Stimulated activated CD8-positive, alpha-beta memory T cell treated with anti-CD3 and anti-CD28 coated beads, Interleukin-4, amount 100 ng/mL, for 48 hours (primary cell): ENCODE measurements at places on chromosomes 12 and 14.
A peak's percentile ranks its signal among the peaks of the same experiment; 100 is the strongest.

DNA sequence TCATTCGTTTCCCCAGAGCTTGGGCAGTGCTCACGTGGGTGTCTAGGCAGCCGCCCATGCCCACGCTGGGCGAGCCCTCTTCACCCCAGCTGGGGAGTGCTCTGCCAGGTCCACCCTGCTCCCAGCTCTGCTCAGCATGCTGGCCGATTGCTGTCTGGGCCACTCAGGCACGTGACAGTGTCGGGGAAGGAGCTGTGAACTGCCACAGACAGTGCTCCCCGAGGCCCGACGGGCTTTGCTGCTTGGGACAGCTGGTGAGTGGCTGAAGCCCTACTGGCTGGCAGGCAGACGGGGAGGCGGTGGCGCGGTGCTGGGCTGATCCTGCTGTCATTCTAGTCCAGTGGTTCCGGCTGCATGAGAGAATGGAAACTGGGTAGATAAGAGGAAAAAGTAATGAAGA lies 15.8 kb downstream of the NOC4L start:
- no peak for DNase-seq

- no peak for DNase-seq
These were observed 655 bp downstream of the PLD4 start for GRCh38 chr14:104925214-104925854.

DNA sequence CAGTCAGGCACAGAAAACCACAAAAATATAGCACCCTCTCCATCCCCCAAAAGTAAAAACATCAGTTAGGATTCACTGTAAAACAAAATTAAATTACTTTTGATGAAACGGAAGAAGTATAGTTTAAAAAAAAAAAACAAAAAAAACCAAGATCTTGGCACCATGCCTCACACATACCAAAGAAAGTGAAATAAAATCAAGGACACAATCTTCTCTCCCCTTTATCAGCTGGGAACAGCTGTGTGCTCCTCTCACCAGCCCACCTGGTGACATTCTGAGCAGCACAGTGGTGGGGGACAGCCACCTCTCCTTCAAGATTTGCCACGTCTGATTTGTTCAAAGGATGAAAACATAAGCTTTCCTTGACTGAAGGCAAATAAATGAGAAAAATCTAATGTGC lies 55.5 kb downstream of the ESR2 start:
- no peak for DNase-seq

GRCh38 chr12:2198005-2198501 lies 145.3 kb downstream of the CACNA1C start:
- DNase-seq = no peak

- DNase-seq = peak; percentile 24
These were observed 82.0 kb downstream of the CATSPERB start for GRCh38 chr14:91649930-91650329.

DNA sequence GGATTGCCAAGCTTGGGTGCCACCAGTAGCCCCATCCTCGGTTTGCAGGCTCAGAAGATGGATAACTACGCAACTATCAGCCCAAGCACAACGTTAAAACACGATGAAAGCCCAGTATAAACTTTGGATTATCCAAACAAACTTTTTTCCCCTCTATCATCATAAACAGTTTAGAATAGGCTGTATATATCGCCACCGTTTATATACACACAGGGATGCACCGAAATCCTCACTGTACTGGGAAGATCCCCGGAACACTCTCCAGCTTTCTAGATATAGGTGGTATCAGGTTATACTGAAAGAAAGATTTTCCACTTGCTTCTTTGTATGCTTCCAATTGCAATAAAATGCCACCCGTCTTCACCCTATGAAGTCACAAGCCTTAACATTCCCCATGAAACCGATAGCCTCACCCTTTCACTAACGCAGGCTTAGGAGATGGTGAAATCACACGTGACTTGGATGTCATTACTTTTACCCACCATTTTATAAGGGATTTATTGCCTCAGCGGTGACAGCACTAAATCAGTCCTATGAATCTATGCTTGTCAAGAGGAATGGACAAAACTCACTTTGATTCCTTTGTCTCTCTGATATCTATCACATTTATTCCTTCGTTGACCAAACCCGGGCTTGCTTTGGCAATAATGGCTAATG lies 207.6 kb upstream of the FOXN3 start:
- DNase-seq = no peak

DNA sequence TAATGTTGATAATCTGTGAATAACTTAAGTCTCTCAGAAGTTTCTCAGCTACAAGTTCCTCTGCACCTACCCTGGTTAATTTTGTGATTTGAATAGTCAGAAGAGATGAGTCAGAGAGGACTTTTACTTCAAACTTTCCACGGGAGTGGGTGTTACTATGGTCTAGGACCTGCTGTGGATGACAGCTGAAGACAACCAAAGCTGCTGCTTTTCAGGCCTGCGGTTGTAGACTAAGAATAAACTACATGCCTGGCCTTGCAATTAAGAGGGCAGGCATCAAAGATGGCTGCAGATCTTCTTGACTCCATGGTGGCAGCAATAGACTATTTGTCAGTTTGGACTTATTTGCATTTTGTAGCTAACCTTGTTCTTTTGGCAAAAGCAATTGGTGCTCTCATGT lies 227.1 kb upstream of the KRR1 start:
- peak; percentile 50 for DNase-seq

GRCh38 chr14:105173901-105174894 lies 5.6 kb upstream of the JAG2 start:
- peak; percentile 52 for DNase-seq

- no peak for DNase-seq
These were observed 114.5 kb downstream of the RAD51B start for GRCh38 chr14:67934087-67934486.

DNA sequence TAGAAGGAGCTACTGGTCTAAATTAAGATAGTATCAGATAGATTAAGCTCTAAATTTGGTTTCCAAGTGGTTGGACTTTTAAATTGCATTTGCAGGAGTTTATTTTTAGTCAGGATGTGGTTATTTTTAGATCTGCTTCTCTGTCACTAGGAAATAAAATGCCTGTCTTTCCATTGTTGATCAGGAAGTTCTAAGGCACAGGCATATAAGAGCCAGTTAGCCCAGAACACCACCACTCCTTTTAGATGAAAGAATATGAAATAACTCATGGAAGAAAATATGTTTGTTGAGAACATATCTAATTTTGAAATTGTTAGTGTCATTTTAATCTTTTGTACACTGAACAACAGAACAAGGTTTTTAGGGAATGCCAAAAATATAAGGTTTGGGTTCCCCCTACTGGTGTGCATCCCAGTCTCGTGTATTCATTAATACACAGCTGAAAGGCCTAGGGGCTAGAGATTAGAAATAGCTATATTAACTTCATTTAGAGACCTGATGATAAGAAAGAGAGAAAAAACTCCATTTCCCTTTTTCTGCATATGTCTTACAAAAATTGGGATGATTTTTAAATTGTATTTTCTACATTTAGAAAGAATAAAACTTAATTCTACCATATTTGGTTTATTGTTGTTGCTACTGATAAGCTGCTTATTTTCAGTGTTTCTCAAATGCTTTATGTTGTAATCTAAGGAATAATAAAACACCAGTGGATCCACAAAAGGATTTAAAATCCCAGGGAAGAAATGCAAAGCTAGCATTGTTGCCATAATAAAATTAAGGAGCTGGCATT lies 67.2 kb downstream of the RIC8B start:
- DNase-seq = peak; percentile 29

DNA sequence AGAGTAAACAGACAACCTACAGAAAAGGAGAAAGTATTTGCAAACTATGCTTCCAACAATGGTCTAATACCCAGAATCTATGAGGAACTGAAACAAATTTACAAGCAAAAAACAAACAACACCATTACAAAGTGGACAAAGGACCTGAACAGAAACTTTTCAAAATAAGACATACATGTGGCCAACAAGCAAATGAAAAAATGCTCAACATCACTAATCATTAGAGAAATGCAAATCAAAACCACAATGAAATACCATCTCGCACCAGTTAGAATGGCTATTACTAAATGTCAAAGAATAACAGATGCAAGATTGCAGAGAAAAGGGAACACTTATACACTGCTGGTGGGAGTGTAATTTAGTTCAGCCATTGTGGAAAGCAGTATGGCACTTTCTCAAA lies 125.8 kb downstream of the C12orf42 start:
- DNase-seq = no peak

GRCh38 chr12:13851828-13852227 lies 129.6 kb downstream of the GRIN2B start:
- DNase-seq = no peak

GRCh38 chr12:16348435-16349130 lies 1.1 kb downstream of the MGST1 start:
- DNase-seq = no peak

GRCh38 chr12:50708631-50709030 lies 55.3 kb upstream of the ATF1 start:
- no peak for DNase-seq

DNA sequence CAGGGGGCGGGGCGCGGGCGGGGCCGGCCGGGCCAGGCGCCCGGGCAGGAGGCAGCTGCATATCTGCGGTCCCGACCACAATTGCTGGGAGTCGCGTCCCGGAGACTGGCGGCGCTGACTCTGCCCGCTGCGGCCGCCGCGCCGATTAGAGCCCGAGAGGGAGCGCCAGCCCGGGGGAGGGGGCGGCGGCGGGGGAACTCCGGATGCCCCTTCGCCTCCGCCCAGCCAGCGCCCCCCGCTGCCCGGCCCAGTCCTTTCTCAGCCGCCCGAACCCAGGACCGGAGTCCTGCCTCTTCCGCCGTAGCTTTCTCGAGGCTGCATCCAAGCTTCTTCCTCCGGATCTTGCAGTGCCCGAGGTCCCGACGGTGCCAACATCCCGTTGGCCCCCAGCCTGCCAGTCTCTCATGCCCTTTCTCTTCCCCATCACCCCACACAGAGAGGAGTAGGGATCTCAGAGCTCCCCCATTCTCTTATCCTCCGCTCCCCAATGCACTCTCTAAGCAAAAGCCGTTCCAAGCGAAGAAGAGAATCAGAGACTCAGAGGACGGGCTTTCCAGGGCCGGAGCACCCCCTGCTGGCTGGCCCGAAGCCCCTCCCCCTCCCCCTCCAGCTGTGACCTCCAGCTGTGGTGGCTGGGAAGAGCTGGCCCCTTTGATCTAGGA lies 8.8 kb upstream of the SP7 start:
- peak; percentile 84 for DNase-seq

- DNase-seq = no peak
These were observed 41.3 kb upstream of the SYCP3 start for GRCh38 chr12:101780599-101780998.

GRCh38 chr12:88310069-88310468 lies 168.0 kb downstream of the TMTC3 start:
- DNase-seq = no peak

DNA sequence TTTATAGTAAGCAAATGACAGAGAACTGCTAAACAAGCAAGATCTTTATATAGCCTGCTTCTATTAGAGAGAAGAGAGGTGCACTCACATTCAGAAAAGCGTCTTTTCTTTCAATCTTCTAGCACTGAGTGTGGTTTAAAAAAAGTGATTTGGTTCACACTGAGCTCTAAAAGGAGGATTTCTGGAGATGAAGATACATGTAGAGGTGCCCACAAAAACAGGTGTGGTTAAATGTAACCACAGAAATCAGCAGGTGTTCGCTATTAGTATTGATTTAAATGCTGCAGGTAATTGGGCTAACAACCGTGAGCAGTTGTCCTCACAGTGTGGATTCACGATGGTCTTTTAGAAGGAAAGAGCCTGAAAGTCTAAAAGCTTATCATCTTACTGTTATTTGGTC lies 10.7 kb downstream of the PKP2 start:
- DNase-seq = no peak

DNA sequence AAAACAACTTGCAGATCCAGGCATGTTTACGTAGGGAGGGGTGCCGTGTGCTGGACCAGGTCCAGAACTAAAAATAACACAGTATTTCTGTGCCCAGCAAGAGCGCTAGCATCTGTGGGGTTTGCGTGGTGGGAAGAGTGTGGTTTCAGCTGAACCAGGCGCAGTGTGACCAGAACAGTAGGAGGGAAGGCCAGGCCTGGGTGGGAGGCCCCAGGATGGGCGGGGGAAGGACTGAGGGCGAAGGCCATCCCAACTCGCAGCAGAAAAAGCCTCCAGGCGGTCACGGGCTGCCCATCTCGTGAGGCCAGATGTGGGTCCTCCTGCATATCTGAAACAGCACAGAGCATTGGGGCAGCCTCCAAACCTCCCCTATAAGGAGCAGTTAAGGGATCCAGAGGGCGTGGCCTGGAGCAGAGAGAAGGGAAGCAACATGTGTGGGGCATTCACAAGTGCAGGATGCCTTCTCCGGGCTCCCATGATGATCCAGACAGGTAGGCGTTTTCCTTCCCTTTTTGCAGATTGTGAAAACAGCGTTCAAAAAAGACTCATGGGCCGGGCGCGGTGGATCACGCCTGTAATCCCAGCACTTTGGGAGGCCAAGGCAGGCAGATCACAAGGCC lies 17.8 kb upstream of the CD9 start:
- DNase-seq = no peak

DNA sequence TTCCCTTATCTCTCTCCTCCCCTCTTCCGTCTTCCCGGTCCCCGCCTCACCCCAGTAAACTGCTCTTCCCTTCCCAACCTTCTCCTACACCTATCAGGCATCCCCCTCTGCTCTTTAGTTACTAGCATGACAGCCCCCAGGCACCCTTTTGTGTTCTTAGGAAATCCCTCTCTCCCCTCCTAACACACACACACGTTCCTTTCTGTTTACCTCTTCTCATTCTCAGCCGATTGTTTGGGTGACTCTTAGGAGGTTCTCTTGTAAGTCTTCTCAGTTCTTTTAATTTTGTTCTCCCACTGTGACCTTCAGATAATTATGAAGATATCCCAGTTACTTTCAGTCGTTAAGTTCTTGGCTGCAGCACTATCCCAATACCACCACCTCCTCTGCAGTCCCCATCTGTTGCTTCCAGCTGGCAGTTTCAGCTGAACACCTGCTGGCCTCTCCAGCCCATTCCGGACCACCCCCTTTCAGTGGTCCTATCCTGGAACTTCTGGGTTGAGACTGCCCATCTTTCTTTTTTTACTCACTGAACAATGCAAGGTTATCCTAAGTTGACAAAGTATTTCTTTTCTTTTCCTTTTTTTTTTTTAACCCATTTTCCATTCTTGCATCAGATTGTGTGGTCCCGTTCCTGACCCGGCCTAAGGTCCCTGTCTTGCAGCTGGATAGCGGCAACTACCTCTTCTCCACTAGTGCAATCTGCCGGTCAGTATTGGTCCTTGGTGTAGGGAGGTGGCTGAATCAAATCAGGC lies 711 bp downstream of the MARS1 start:
- DNase-seq = no peak

GRCh38 chr12:18749386-18749957 lies 11.6 kb downstream of the CAPZA3 start:
- DNase-seq = no peak

- no peak for DNase-seq
These were observed 9.5 kb downstream of the CLIP1 start for GRCh38 chr12:122412851-122413433.

DNA sequence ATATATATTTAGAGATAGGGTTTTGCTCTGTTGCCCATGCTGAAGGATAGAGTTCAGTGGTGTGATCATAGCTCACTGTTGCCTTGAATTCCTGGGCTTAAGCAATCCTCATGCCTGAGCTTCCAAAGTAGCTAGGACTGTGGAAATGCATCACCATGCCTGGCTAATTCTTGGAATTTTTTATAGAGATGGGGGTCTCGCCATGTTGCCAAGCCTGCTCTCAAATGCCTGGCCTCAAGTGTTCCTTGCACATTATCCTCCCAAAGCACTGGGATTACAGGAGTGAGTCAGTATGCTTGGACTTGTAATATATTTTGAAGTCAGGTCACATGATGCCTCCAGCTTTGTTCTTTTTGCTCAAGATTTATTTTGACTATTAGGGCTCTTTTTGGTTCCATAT lies 178.0 kb downstream of the RPAP3 start:
- no peak for DNase-seq

GRCh38 chr12:121579190-121579791 lies 1.5 kb downstream of the KDM2B start:
- peak; percentile 59 for DNase-seq

- DNase-seq = no peak
These were observed 35.7 kb downstream of the FOXA1 start for GRCh38 chr14:37559386-37559785.
